ENCODE measurements at places on chromosomes 11 and 22.

DNA sequence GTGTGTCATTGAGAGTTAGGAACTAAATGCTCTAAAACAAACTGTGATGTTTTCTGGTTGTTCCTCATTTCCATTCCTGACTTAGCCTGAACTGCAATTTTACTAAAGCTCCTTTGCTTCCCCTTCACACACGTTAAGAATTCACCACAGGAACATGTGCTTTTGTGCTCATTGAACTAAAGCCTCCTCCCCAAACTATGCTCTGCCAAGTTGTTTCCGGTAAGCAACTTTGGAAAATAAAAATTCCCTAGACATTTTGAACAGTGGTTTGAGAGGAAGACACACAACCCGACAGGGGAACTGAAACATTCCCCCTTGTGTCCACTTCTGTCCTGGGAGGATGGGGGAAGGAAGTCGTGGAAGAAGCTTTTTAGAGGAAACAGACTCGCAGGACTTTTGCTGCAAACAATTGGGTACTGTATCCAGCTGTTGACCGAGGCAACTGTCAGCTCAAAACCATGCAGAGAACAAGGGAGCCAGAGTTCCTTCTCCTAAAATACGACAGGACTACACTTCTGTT, 66.9 kb downstream of the GAB2 start:
- no peak for DNase-seq

DNA sequence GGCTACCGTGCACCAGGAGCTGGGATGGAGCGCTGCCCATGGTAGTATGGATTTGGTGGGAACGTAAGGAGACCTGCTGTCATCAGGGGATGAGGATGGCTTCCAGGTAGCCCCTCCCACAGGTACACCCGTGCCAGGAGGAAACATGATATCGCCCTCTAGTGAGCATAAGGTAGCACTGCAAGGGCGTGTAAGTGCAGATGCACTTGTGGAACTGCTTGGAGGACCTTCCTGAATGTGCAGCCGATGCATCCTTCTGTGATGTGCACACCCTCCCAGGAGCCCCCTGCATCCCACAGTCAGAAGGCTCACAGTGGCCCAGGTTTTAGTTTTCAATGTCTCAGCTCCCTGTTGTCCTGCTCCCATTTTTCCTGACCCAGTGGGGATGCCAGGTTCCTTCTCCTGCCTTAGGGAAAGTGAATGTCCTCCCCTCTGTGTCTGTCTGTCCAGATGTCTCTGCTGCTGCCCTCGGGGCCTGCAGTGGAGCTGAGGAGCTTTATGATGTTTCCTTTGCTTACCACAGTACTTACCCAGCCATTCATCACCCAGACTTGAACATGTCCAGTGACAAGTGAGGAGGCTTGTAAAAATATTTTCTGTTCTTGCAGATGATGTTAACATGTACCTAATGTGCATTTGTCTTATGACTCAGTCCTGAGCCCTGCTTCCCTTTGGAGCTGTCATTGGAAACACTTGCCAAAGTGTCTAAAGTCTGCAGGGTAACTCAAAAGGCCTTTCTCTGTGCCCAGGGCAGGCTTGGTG, 49.2 kb downstream of the DBX1 start:
- DNase-seq = peak; percentile 79

GRCh38 chr11:14907411-14908213, 15.6 kb upstream of the CYP2R1 start:
- peak; percentile 49 for DNase-seq

- DNase-seq = no peak
Observed at GRCh38 chr22:48222742-48223487, 1460.5 kb downstream of the TBC1D22A start.

DNA sequence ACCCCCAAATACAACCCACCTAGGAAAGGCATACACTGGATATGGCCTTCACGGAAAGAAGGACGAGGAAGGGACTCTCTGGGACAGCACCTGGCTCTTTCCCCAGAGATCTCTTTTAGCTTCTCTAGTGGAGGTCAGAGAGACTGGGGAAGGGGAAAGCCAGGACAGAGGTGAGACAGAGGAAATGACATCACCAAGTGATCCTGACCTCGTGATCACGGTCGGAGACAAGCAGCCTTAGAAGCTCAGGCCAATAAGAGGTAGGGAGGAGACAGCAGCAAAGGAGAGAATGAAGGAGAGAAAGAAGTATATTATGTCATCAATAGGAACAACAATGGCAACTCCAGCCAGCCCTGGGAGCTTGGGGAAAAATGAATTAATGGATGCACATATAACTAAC, 15.4 kb upstream of the TMPRSS13 start:
- DNase-seq = no peak

DNA sequence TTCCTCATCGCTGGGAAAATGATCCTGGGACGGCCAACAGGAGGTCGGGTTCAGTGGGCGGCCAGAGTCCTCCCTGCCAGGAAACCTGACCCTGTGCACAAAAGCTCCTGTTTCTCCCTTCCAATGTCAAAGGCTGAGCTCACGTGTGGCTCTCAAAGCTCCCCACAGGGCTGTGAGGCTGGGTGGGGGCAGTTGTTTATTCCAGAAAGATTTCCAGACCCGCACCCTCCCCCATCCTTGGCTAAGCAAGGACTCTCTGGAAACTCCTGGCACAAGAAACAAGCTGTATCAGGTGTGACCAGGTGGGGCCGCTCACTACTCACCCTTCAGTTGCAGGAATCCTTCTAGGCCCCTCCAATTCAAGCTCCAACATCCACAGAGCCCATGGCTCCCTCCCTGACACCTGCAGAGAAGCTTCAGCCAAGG, 131.9 kb downstream of the SHANK2 start:
- DNase-seq = peak; percentile 33

DNA sequence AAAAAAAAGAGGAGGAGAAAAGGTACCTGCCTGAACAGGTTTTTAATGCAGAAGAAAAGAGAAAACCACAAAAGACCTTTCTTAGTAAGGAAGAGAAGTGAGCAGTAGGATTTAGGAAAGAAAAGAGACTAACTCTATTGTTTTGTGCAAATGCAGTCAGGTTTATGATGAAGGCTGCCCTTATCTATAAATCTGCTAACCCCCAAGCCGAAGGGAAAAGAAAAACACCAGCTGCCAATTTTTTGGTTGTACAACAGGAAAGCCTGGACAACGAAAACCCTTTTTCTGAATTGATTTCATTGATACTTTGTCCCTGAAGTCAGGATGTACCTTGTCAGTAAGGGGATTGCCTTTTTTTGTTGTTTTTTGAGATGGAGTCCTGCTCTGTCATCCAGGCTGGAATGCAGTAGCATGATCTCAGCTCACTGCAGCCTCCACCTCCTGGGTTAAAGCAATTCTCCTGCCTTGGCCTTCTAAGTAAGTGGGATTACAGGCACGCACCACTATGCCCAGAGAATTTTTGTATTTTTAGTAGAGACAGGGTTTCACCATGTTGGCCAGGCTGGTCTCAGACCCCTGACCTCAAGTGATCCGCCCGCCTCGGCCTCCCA, 21.2 kb downstream of the POLD4 start:
- no peak for DNase-seq

- no peak for DNase-seq
Observed at GRCh38 chr11:16204261-16204660, 152.1 kb downstream of the SOX6 start.

DNA sequence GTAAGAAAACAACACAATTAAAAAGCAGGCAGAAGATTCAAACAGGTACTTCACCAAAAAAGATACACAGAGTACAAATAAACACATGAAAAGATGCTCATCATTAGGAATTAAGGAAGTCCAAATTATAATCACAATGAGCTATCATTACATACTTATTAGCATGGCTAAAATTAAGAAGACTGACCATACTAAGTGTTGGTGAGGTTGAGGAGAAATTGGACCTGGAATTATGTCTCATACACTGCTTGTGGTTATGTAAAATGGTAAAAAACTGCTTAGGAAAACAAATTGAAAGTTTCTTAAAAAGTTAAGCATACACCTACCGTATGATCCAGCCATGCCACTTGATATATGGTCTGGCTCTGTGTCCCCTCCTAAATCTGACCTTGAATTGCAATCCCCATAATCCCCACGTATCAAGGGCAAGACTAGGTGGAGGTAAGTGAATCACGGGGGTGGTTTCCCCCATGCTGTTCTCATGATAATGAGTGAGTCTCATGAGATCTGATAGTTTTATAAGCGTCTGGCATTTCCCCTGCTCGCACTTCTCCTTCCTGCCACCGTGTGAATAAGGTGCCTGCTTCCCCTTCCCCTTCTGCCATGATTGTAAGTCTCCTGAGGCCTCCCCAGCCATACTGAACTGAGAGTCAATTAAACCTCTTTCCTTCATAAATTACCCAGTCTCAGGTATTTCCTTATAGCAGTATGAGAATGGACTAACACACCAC, 4.8 kb downstream of the SAAL1 start:
- no peak for DNase-seq

DNA sequence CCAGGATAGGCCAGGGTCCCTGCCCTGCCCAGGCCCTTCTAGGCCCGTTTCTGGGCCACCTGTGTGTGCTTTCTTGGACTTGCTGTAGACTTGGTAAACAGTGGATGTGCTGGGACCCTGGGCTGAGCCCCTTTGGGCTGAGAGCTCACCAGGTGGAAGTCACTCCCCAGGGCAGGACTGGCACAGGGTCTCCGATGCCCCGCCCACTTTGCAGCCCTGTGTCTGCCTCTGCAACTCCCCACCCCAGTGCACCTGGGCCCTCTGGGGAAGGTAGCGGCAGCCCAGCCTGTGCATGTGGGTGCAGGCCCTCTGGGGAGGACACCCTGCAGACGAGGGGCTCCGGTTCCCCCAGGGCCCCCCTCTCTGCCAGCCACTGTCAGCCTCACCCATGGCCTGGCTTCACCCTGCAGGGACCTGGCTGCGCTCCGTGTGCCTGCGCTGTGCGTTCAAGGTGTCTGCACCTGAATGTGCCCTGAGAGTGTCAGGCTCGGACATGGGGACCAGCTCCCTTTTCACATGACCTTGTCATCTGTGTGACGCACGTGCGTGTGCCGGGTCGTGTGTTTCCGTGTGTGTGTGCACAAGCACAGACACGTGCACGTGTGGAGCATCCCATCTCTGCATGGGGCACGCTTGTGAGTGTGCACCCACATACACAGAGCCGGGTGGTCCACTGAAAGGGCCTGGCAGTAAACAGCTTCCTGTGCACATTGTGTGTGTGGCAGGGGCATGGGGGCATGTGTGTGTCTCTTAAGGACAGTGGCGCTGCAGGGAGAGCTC, 118.5 kb downstream of the KCNQ1OT1 start:
- DNase-seq = no peak
